Ascending aorta (tissue), 2 donors: ENCODE measurements at places on chromosomes 3 and 15.
A peak's percentile ranks its signal among the peaks of the same experiment; 100 is the strongest.

- no peaks in the 10 kb centered on the region for H3K27me3 ChIP-seq
- DNase-seq, result no peak
- H3K27ac ChIP-seq, result no peak overlapping the region
- H3K4me1 ChIP-seq, result no peaks in the 10 kb centered on the region
- no peaks in the 10 kb centered on the region for H3K36me3 ChIP-seq
- H3K4me3 ChIP-seq, result no peak overlapping the region
Observed at GRCh38 chr3:54212723-54213122, 90.4 kb downstream of the CACNA2D3 start.

- H3K4me3 ChIP-seq, result no peak overlapping the region
- no peak for DNase-seq
- no peaks in the 10 kb centered on the region for H3K36me3 ChIP-seq
- H3K27me3 ChIP-seq, result no peaks in the 10 kb centered on the region
- H3K27ac ChIP-seq, result no peak overlapping the region
- H3K4me1 ChIP-seq, result no peaks in the 10 kb centered on the region
Observed at GRCh38 chr3:41893977-41894376, 67.9 kb downstream of the ULK4 start.

GRCh38 chr3:119238363-119238762, 2.3 kb downstream of the B4GALT4 start:
- peaks cover 14% of the 10 kb centered on the region for H3K4me1 ChIP-seq
- H3K36me3 ChIP-seq, result no peaks in the 10 kb centered on the region
- no peaks in the 10 kb centered on the region for H3K27me3 ChIP-seq
- H3K27ac ChIP-seq, result no peak overlapping the region
- DNase-seq, result no peak

- no peak overlapping the region for H3K27ac ChIP-seq
- DNase-seq, result no peak
- H3K27me3 ChIP-seq, result no peaks in the 10 kb centered on the region
- no peaks in the 10 kb centered on the region for H3K4me1 ChIP-seq
Observed at GRCh38 chr15:39860200-39860599, 59.9 kb downstream of the GPR176 start.

GRCh38 chr3:45123030-45123429, 23.1 kb downstream of the CDCP1 start:
- peak overlapping the region; percentile 80 for H3K27ac ChIP-seq
- no peak overlapping the region for H3K4me3 ChIP-seq
- H3K36me3 ChIP-seq, result no peaks in the 10 kb centered on the region
- H3K4me1 ChIP-seq, result no peaks in the 10 kb centered on the region
